ENCODE measurements at places on chromosomes 6 and 20.

- no peak for DNase-seq
Measured at GRCh38 chr6:116450185-116450710, 10.9 kb upstream of the CALHM6 start.

GRCh38 chr6:102204351-102204750 lies 810.8 kb downstream of the GRIK2 start:
- no peak for DNase-seq

DNA sequence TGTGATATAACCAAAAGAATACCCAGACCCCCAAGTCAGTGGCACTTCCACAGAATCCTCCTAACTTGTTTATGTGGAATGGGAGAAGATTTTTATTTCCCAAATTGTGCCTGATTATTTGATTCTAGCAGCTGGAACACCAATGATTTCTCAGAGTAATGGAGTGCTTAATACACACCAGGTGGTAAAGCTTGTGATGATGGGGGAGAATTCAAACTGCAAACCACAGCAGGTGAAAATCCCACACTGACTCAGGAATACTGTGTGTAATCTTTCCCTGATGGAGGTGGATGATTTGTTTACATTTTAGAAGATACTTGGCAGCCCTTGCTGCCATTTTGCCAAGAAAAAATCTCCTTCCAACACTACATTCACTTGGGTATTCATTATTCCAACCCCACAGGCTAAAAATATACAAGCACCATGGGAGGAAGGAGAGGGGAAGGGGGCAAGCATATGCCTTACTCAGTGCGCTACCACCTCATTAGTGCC lies 212.7 kb upstream of the PLN start:
- no peak for DNase-seq

DNA sequence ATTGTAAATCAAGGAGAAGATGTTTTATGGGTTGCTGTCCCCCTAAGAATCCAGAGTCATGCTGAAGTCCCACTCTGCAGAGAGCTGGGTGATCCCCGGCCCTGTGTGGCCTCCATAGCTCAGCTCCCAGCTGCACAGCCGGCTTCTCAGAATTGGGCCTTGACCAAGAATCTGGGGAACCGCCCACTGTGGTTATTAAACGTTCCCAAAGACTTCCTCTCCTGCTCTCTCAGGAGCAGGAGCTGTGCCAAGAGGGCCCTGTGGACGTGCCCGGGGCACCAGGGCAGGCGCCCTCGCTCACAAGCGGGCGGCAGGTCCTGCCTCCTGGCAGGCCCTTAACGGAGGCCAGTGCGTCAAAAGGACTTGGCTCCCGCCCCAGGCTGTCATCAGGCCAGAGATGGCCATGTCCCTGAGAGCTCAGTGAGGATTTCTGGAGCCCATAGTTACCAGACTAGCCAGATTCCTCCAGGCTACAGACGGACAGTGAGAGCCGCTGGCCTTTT lies 30.4 kb downstream of the ZC3H12D start:
- DNase-seq = no peak

- DNase-seq = no peak
Measured at GRCh38 chr6:41071501-41071922, 644 bp downstream of the OARD1 start.
